AG10803 (cell line): ENCODE measurements at places on chromosomes 3 and 15.

- DNase-seq: peak; percentile 68
Measured at GRCh38 chr3:21654662-21655061, 96.3 kb downstream of the ZNF385D start.

DNA sequence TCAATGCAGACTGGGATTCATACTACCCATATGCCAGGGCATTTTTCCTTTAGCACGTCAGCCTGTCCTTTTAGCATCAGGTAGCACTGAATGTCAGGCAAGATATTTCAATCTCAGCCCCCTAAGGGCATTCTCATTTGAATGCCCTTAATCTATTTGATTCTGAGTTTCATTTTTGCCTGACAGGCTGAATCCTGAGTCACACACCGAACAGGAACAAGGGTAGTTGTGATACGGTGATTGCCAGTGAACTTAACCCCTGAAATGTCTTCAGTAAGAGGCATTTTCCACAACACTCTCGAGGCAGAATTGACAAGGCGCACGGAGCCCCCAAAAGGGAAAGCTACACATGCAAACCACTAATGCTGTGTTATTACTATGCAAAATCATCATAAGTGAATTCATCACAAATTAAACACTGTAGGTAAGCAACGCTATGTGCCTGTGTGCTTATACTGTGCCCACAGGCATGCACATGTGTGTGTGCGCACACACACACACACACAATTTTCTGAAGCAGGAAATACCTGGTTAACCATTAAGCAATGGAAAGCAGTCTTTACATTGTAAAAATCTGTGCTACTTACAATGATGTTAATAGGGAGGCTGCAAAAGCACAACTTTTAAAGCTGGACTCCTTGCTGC, 130.4 kb downstream of the ZNF385D start:
- no peak for DNase-seq

- peak; percentile 97 for DNase-seq
Measured at GRCh38 chr3:105473521-105474223, 107.0 kb downstream of the ALCAM start.

DNA sequence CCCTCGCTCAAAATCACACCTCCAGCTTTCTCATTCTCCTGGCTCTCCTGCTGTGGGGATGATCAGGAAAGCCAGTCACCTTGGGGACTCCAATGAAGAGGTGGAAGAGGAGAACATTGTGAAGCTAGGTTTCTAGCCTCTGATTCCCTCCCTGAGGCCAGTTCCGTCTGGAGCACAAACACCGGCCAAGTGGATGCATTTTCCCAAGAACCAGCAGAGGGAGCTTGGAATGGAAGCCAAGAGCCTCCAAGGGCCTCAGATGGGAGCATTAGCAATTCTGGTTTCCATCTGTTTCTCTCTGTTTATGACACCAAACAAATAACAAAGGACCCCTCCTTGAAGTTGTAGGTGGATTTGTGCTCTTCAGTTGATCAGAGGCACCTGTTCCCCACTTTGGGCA, 40.6 kb upstream of the NMNAT3 start:
- peak; percentile 35 for DNase-seq

DNA sequence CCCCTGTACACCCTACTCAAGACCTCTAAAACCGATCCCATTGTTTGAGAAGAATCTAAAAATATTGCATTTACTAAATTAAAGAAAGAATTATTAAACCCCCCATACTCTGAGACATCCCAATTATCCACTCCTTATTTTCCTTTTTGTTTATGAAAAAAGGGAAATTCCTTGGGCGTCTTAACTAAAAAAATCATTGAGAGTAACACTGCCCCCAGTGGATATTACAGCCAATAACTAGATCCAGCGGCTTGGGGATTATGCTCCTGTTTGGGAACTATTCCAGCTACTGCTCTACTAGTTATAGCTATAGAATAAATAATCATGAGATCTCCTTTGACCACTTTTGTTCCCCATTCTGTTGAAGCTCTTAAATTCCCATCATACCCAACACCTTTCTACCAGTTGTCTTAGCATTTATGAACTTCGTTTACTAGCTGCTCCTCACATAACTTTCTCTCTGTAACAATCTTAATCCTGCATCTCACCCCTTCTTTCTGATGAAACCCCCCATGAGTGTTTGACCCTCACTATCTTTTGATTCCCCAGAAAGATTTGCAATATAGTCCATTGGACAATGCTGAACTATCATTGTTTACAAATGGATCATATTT, 12.7 kb upstream of the CFAP91 start:
- DNase-seq: peak; percentile 36

DNA sequence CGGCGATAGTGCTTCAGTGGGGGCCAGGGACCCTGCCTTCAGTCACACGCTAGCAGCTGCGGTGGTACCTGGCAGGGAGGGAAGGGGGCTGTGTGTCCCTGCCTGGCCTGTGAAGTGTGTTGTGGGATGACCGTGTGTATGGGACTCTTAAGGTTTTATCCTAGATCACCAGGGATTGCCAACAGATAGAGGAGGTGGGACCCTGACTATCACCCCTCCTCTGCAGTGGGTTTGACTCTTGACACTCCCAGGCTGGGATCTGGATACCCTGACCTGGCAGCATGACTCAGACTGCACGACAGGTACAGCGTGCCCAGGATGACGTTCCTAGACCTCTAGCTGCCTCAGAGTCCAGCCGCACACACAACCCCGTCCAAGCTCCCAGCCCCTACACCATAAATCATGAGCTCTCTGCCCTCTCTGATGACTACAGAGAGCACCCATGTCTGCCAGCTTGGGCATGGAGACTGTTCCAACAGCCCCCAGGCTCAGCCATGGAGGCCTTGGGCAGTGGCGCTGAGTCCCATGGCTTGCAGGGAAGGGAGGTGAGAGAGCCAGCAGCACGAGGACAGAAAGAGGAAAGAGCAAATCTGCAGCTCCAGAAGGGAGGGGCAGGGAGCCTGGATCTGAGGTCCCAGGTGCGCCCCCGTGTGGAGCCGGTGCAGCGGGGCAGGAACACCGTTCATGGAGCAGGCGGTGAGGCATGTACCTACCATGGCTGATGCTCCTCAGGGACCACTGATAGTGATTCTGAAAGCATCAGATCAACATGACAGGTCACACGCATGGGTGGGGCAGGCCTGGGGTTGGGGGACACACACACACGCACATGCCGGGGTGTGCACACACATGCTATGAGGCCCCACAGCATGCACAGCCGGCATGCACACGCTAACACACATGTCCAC, 71.0 kb downstream of the ADAMTS7 start:
- peak; percentile 36 for DNase-seq

DNA sequence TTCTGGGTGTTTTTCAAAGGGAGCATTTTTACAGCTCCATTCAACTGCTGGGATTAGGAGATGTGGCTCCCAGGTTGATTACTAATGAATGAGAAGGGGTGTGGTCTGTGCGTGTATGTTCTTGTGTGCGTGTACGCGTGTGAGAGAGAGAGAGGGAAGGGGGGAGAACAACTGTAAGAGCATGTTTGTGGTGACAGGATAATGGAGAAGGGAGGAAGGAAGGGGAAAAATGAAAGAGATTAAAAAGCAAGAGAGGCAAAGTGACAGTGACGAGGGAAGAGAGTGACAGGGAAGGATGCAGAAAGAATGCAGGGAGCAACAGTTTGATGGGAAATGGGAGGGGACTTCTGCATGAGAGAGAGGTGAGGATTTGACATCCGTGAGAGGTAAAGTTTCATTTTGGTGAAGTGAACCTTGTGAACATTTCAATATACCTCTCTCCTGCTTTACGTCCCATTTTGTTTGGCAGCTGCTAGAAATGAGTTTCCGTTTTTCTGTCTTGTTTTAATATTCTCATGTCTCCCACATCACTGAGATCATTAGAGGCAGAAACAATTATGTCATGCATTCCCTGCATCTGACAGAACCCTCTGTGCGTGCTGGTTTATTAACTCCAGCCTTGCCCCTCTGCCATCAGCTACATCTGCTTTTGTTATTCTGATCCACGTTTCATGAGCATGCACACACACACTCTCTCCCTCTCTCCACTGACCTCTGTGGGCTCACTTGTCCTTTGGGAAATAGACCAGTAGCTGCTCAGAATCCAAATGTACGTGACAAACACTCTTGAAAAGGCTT, 161.6 kb downstream of the GAP43 start:
- DNase-seq: peak; percentile 98

- DNase-seq: peak; percentile 54
Measured at GRCh38 chr3:194270627-194271459, 80.3 kb downstream of the CPN2 start.

- DNase-seq: no peak
Measured at GRCh38 chr15:41622901-41623300, 37.3 kb upstream of the MGA start.

DNA sequence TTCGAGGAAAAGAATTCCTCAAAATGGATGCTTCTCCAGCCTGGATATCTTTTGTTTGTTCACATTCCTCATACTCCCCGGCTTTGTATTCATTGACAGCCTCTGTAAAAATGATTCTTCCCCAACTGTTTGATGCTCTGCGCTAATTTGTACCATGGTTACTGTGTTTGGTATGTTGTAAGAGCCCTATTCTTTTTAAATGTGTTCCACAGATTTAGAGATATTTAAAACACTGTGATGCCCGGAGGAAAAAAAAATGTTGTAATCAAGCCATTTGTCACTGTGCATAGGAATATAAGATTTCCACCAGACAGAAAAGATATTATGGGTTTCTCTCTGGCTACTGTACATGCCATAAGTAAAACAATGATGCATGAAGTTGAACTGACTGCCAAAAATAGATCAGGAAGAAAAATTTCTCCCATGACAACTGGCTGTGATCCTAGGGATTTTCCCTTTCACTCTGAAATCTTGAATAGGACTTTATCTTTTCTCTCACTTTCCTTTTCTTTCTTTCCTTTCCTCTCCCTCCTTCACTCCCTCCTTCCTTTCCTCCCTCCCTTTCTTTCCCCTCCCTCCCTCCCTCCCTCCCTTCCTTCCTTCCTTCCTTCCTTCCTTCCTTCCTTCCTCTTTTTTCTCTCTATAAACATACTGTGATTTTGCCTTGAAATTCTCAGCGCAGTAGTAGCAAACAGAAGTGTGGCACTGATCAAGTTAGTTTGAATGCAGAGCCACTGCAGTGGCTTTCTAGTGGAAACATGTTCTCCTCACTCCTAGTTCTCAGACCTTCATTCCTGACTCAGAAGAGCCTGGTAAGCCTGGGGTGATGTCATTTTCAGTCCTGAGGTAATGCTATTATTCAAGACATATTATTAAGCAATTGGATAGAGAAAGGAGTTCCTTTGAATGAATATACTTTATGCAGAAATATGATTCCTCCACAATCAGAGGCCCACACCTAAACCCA, 254.9 kb upstream of the TBL1XR1 start:
- peak; percentile 93 for DNase-seq

- no peak for DNase-seq
Measured at GRCh38 chr3:139201446-139202225, 142.2 kb upstream of the MRPS22 start.

GRCh38 chr15:60585743-60586708, 107.1 kb upstream of the ICE2 start:
- peak; percentile 73 for DNase-seq

GRCh38 chr3:48783304-48783703, 64.4 kb downstream of the PRKAR2A start:
- DNase-seq: no peak

GRCh38 chr15:64144565-64145281, 6.8 kb upstream of the SNX22 start:
- no peak for DNase-seq

GRCh38 chr15:50182219-50183013, 420 bp downstream of the SLC27A2 start:
- DNase-seq: peak; percentile 14

GRCh38 chr3:113283306-113283705, 71.9 kb downstream of the BOC start:
- no peak for DNase-seq
